ENCODE measurements at places on chromosomes 5 and 9.
A peak's percentile ranks its signal among the peaks of the same experiment; 100 is the strongest.

- DNase-seq = no peak
These were observed 35.3 kb upstream of the SLIT3 start for GRCh38 chr5:169336242-169336641.

GRCh38 chr5:173094012-173094661 lies 38.0 kb downstream of the CREBRF start:
- no peak for DNase-seq

DNA sequence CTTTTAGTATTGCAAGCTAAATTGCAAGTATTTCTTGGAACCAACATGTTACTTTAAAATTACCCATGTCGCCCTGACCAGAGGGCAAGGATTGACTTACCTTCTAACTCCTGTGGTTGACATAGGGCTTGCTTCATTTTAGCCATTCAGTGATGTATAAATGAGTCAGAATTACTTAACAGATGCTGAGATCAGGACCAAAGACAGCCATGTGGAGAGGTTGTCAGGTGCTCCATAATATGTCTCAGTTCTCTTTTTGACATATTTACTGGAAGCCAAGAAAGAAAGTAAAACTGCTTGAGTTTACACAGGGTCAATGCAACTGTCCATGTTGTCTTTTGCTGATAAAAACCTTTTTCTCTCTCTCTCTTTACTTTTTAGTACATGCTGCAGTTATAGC lies 33.2 kb downstream of the F2RL2 start:
- DNase-seq = no peak

DNA sequence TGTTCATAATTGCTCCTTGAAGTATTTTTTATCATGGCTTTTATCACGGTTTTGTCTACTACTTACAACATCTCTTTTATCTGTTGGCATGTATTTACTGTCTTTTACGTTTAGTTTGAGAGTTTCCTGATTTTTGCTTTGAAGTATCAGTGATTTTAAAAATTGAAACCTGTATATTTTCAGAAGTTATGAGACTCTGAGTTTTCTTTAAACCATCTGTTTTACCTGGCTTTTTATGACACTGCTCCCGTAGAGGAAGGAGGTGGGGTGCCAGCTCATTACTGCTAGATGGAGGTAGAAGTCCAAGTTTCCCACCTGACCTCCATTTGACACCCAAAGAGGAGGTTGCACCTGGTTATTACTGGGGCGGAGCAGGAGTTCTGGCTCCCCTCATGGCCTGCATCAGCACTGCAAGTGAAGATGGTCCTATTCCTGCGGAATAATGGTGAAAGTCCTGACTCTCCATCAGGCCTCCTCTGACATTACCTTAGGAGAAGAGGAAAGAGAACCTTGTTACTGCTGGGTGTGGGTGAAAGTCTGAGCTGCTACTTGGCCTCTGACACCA lies 10.0 kb upstream of the ZNF131 start:
- peak; percentile 9 for DNase-seq

- peak; percentile 87 for DNase-seq
These were observed 279.6 kb downstream of the FANCC start for GRCh38 chr9:95037789-95038521.

GRCh38 chr9:133509179-133510083 lies 15.3 kb downstream of the MYMK start:
- peak; percentile 48 for DNase-seq

- DNase-seq = no peak
These were observed 3.4 kb downstream of the SARDH start for GRCh38 chr9:133734590-133735414.

GRCh38 chr5:74529101-74529500 lies 111.4 kb downstream of the ENC1 start:
- DNase-seq = no peak

GRCh38 chr5:147455822-147456450 lies 53.9 kb downstream of the DPYSL3 start:
- no peak for DNase-seq

GRCh38 chr9:13354733-13355132 lies 75.2 kb upstream of the MPDZ start:
- DNase-seq = no peak

- no peak for DNase-seq
These were observed 149.3 kb upstream of the COL5A1 start for GRCh38 chr9:134492281-134492691.

GRCh38 chr9:134211811-134212485 lies 47.6 kb upstream of the RNU6ATAC start:
- no peak for DNase-seq

- no peak for DNase-seq
These were observed 691.7 kb upstream of the SEMA6A start for GRCh38 chr5:117266280-117266679.

- DNase-seq = no peak
These were observed 145.7 kb downstream of the CFAP90 start for GRCh38 chr5:7705261-7705660.
